ENCODE measurements at places on chromosomes 16 and 17.

- peak; percentile 65 for DNase-seq
Measured at GRCh38 chr17:42928714-42929496, 28.3 kb downstream of the G6PC1 start.

GRCh38 chr16:71840052-71840451 lies 5.7 kb upstream of the ATXN1L start:
- no peak for DNase-seq

DNA sequence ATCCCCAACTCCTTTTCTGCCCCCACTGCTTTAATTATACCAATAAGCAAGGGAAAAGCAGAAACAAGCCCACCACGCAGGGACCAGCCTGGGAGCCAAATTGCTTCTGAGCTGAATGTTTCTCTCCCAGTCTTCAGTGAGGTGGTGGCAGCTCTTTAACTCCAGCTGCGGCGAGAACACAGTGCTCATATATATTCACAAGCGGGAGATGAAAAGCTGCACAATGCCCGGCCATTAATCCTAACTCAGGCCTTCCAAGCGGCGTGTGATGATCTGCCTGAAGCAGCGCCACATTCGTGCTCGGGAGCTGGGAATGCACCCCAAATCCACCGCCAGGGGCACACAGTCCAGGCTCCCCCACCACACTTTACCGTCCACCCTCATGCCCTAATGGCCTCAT lies 203.7 kb upstream of the SDK2 start:
- no peak for DNase-seq

GRCh38 chr17:77320044-77320440 lies 179.3 kb downstream of the SEC14L1 start:
- DNase-seq: no peak

DNA sequence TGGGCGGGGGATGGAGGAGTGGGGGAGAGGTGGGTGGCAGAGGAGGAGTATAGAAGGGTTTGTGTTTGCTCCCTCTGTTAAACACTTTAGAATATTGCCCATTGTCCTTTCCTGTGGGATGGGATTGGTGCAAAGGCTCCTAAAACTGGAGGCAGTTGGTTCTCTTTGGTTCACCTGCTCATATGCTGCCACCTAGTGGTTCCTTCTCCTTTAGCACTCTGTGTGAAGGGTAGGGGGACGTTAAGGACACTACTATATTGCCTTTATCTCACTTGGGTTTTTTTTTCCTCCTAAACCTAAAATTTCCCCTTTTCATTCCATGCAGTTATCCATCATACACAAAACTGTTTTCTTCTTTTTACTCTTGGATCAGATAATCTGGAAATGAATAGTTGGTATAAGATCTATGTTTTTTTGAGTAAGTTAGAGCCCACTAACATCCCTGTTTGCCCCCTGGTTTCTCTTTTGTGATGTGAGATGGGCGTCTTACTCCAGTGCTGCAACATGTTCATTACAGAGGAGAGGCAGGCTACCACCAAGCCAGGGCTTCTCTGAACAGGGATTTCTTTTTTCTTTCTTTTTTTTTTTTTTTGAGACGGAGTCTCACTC lies 23.8 kb downstream of the SNX11 start:
- peak; percentile 26 for DNase-seq

- no peak for DNase-seq
Measured at GRCh38 chr16:81473066-81473488, 28.5 kb downstream of the CMIP start.

DNA sequence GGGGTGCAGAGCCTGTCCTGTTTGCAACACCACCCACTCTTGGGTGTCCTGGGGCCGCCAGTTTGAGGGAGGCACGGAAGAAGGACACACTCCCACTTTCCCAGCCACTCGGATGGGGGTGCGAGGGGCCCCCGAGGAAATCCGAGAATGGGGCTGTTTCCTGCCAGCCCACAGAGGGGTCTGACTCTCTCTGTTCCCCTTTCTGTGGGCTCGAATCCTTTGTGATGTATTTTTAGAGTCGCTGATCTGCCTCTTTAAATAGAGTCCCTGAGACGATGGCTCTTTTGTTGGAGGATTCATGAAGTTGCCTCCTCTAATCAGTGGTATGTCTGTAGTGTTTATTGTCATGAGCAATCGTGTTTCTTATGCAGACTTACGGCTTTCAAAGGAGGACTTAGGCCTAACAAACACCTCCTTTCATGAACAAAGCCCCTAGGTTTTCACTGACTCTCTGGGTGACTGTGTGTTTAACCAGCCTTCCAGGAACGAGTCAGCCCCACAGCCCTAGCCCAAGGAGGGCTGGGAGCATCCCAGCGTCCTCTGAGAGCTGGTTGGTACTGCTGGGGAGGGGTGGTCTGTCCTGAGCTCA lies 29.1 kb downstream of the CIBAR2 start:
- DNase-seq: no peak

- DNase-seq: no peak
Measured at GRCh38 chr16:82628711-82629110, 1.9 kb downstream of the CDH13 start.

- DNase-seq: no peak
Measured at GRCh38 chr17:266219-266618, 84.8 kb upstream of the DOC2B start.

DNA sequence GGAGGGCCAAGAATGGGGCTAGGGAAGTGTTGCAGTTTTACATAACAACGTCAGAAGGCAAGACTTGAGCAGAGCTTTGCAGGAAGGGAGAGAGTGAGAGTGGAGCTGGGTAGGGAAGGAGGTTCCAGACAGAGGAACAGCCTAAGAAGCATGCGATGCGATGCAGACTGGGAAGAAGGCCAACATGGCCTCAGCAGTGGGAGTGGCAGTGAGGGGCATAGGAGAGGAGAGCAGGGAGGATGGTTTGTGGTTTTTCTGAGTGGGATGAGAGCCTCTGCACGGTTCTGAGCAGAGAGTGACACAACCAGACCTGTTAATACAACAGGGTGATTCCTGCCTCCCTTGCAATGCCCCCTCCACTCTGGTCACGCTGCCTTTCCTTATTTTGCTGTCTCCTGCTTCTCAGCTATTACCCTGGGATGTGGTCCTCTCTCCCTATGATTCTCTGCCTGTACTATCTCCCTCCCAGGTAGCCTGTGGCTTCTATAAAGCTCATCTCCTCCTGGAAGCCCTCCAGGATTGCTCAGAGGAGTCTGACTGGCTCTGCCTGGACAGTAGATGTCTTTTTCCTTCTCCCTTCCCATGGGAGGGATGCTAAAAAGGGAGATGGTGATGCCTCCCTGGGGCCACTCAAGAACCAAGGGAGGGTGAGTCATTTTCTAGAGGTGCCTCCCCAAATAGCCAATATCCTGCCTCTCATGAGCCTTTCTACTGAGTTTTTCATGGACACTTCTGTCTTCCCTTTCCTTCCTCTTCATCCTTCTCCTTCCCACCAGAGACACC lies 38.7 kb upstream of the NGFR start:
- DNase-seq: no peak

DNA sequence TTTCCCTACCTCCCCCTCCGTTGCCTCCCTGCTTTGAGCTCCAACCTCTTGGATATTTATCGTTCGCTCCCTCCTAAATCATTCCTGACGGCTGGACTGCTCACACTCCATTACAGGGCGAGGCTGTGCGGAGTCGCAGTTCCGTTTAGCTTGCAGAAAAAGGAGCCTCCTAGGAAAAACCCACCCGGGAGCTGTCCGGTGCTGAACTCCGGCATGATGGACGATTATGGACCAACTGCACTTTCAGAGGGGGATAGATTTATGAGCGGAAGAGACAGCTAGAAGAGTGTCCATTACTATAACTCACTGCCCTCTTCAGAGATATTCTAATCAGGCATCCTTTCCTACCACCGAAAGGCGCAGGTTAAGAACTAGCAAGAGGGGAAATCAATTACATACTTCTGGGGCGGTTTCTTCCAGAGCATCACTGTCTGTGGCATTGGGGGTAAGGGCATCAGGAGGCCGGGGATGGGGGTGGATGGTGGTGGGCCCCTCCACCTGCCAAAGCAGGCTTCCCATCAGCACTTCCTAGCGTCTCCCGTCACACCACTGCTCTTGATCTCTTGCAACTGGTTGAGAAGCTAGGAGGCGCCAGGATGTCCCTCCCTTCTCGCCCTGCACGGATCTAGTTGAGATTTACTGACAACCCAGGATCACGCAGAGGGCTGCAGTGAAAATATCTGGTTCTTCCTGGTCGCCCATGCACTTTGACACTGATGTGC lies 251.2 kb downstream of the ENGASE start:
- DNase-seq: no peak

Measured in CD4-positive, alpha-beta T cell treated with Interferon gamma for 1 hour (primary cell).